ENCODE measurements at places on chromosomes 5 and 9.

DNA sequence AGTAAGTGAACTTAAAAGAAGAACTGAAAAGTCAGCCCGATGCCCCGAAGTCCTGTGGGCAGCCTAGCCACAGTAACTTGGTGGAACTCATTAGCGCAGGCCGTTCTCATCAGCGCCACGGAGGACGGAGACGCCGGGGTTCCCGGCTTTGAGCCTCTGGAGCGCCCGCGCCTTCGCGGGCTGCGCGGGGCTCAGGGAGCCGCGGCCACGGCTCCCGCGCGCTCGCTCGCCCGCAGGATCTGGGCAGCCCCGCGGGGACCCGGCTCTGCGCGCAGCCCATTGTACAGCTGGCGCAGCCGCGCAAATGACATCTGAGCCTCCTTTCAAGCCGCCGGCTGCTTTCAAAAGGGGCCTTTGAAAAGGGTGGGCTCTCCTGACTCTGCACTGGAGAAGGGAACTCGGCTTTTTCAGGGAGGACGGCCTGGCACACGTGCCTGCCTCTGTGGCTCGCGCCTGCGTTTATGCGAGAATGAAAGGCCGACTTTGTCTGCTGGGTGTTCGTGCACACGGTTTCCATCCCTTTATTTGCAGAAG lies 40.7 kb downstream of the TLR4 start:
- no peak for DNase-seq

GRCh38 chr5:97559827-97560598 lies 377.0 kb upstream of the RIOK2 start:
- no peak for DNase-seq

DNA sequence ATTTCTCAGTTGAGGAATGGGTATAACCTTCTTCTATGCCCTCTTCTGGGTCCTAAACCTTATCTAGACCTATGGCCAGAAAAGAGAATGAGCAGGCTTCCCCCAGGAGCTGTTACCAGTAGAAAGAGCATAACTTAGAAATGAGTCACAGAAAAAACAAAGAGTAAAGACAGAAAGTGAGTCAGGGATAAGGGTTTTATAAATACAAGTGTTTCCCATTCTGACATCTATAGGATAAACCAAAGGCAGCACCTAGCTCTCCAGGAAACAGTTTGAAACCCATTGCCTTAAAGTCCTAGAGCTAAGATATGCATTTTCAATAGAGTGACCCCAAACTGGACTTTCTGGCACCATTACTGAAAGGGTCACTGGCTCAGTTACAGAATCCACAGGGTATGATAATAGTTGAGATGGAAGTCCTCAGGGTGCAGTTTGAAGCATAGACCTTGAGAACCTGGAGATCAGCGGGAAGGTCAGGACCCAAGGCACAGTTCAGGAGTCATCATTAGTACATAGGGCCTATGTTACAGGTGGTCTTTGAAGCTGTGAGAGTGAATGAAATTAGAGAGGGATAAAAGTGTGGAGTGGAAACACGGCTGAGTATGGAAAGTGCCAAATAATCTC lies 42.7 kb upstream of the LIFR start:
- DNase-seq = no peak

DNA sequence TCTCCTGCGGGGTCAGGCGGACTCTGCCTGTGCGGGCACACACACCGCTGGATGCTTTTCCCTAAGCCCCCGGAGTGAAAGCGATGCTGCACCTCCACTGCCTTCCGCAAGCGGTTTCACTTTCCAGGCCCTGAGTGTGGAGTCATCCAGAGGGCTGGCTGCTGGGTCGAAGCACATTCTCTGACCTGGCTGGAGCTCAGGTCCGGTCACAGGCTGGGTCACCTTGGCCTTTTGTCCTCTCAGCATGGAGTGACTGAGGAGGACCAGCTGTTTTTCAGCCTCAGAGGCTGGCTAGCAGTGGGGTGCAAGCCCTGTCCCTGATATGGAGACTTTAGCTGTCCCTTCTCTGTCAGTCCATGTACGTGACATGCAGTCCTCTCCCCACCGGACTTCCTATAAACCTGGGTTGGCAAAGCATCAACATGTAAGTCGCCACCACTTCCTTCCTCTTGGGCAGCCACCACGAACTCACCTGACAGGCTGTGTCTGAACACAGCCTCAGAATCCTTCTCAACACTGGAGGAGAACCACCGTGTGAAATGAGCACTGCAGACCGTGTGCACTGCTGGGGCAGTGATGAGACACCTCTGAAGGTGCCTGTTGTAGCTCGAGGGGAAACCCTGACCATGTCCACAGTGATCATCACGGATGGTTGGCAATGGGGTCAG lies 51.3 kb downstream of the GADD45G start:
- no peak for DNase-seq

GRCh38 chr9:135098400-135099105 lies 11.1 kb downstream of the OLFM1 start:
- DNase-seq = no peak

- DNase-seq = no peak
These were observed 141.9 kb upstream of the SLC12A2 start for GRCh38 chr5:127941646-127942045.

GRCh38 chr9:105026451-105026850 lies 98.5 kb upstream of the ABCA1 start:
- no peak for DNase-seq

- DNase-seq = no peak
These were observed 7.7 kb downstream of the TRIM32 start for GRCh38 chr9:116694785-116695291.

DNA sequence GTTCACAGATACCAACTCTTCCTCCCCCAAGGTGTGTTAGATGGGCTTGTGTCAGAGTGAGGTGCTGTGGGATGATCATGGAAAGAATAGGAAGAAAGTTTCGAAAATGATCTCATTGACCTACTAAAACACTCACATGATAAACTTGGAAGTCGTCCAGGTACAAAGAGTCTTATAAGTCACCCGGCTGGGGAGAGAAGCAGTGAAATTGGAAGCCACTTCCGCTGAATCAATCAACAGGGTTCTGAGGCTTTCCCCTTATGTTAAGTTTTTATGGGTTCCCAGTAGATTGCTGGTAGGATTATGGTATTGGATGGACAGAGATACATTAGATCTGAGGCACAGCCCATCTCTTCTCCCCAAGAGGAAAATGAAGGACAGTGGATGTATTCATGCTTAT lies 218.8 kb upstream of the MSX2 start:
- no peak for DNase-seq

DNA sequence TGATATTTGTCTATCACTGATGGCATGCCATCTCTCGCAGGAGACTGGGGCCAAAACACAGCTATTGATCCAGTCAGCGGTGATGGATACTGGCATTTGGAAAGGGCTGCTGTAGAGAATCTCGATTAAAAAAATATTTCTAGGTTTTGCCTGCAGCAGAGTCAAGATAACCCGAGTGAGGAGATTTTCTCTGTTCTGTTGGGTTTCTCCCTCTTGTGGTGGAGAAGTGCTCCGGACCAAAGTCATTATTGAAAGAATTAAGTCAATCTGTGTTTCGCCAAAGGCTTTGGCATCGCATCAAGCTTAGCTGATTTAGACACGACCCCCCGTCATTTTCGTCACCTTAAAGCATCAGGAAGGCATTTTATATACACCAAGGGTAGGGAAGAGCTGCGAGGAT lies 97.1 kb upstream of the IRX2 start:
- no peak for DNase-seq

GRCh38 chr5:15254607-15255006 lies 245.4 kb upstream of the FBXL7 start:
- DNase-seq = no peak

DNA sequence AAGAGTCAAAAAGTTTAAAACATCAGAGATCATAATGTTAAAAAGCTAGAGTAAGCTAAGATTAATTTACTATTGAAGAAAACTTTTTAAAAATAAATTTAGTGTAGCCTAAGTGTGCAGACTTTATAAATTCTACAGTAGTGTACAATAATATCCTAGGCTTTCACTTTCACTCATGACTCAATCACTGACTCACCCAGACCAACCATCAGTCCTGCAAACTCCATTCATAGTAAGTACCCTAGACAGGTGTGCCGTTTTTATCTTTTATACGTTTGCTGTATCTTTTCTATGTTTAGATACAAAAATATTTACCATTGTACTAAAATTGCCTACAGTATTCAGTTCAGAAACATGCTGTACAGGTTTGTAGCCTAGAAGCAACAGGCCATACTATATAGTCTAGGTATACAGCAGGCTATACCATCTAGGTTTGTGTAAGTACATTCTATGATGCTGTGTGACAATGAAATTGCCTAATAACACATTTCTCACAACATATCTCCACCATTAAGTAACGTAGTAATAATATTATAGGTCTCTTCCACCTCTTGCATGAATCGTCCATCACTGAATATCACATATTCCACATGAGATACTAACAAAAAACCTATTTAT lies 59.2 kb downstream of the MEGF9 start:
- no peak for DNase-seq

GRCh38 chr9:96056226-96056625 lies 180.7 kb downstream of the ERCC6L2 start:
- DNase-seq = no peak

DNA sequence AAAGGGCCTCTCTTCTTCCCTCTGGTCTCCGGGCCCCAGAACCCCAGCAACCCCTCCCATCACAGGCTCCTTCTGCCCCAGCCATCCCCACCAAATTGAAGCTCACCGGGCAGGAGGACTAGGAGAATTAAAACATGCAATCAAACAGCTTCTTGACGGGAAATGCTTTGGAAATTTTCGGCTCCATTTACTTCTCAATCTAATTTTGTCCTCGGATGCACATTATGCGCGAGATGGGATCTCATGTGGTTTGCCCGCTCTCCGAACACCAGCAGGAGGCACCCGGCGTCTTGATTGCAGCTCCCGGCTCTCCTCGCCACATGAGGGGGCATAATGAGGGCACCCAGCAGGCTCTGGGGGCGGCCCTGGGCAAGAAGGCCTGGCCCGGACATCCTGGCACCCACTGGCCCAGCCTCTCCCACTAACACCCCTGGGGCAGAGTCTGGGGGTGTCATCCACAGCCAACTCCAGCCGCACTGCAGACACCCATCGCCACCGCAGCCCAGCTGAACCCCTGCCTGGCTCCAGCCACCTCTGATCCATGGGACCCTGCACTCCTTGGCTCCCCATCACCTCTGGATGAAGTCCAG lies 135.5 kb downstream of the PAX5 start:
- DNase-seq = no peak

DNA sequence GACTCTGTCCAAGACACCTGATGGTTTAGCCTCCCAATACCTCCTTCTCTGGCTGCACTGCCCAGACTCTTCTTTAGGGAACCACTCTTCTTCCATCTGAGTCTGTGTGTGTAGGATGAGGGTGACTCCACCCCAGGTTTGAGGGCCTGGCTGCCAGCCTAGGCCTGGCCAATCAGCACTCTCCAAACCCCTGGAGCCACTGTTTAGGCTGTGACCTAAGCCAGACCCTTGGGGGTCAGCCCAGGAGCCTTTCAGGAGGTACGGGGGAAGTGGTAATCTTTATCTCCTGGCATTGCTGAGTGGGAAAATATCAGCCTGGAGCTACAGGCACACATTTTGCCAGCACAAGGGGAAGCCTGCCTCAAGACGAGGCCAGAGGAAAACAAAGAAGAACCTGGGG lies 6.2 kb upstream of the ERGIC1 start:
- no peak for DNase-seq

Data from T-cell (primary cell).